ENCODE measurements at places on chromosomes 2 and 18.

GRCh38 chr2:70011335-70011734 is 49.9 kb upstream of the ASPRV1 start:
- DNase-seq: no peak

- no peak for DNase-seq
These were observed 6.8 kb upstream of the PLB1 start for GRCh38 chr2:28488858-28489575.

- DNase-seq: peak; percentile 6
These were observed 399.8 kb downstream of the TXNL1 start for GRCh38 chr18:56238576-56238975.

- DNase-seq: peak; percentile 17
These were observed 56.5 kb upstream of the ERBB4 start for GRCh38 chr2:212595036-212595654.

- DNase-seq: no peak
These were observed 156.1 kb downstream of the MYO1B start for GRCh38 chr2:191401287-191401686.

DNA sequence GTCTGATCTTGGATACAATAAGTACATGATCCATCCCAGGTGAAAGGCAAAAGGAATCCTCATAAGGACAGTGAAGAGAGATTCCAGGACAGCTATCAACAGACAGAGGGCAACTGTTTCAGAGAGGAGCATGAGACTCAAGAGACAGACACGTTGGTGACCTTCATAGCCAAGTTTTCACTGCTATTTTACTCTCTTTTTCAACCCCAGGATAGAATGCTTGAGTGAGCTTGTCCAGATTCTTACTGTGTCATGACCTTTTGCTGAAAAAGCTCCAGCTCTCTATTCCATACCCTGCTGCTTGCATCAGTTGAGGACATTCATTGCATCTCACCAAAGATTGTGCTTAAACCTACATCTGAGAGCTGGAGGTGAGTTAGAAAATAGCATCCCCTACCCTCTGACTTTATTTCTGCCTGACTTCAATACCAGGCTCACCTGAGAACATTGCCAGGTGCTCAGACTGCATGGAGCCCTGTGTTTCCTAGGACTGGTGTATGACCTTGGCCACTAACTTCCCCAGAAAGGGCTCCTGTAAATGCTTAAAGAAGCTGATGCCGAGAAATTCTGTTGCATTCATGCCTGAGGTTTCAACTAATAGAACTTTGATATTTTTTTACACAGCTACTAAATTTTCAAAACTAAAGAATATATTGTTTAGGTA is 70.4 kb upstream of the TMEM17 start:
- DNase-seq: no peak

- no peak for DNase-seq
These were observed 14.8 kb downstream of the ASB1 start for GRCh38 chr2:238441262-238442114.

- DNase-seq: no peak
These were observed 549.9 kb upstream of the LRATD1 start for GRCh38 chr2:14082640-14083039.

DNA sequence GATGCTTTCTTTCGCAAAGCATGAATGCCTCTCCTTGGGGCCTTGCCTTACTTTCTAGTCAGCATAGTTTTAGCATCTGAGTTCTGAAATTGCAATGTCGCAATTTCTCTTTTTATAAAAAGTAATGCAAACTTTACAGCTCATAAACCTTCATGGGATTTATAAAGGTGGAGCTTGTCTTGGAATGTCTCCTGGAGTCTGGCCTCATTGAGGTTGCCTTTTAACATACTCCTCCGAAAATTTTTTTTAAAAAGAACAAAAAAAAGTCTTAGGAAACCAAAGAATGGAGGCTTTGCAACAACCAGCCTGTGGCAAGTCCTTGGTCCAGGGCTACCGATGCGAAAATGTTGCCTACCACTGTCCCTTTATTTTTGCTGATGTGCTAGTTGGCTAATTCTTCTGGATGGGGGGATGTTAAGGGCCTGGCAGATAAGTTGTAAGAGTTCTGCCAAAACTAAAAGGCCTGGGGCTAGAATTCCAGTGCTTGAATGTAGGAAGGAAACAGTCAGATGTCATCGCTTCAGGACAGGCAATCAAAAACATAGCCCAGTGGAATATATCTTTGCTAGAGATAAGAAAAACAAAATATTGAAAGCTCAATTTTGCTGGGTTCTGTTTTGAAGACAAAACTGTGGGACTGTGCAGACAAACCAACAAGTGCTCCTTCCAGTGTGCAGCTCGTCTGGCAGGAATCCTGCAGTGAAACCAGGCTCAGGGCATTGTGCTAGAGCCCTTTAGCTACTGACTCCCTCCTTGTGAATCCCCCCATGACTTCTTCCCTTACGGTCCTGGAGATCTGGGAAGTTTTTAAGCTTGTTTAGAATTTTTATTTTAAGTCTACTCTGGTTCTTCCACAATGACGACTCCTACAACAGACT is 213.0 kb downstream of the PIEZO2 start:
- DNase-seq: no peak

DNA sequence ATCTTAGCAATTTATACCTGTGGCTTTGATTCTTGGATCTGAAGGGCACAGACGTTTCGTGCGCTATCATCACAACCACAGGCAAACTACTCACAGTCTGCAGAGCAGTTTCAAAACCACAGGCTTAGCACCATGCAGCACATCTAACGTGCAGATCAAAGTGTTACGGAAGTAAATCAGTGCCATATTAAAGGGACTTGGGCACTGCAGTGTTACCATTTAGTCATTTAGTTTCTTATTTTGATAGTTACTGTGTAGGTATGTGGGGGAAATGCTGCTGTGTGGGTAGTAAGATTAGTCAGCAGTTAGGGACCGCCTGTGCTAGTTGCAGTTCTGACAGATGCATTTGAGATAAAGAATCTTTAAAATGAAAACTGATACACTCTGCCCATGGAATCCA is 384.0 kb downstream of the NBAS start:
- peak; percentile 74 for DNase-seq

- peak; percentile 38 for DNase-seq
These were observed 1.2 kb upstream of the CLASP1 start for GRCh38 chr2:121650315-121650930.

- peak; percentile 23 for DNase-seq
These were observed 262.7 kb upstream of the EPAS1 start for GRCh38 chr2:46034535-46034934.

GRCh38 chr2:83596592-83597282 is 862.3 kb downstream of the SUCLG1 start:
- no peak for DNase-seq

DNA sequence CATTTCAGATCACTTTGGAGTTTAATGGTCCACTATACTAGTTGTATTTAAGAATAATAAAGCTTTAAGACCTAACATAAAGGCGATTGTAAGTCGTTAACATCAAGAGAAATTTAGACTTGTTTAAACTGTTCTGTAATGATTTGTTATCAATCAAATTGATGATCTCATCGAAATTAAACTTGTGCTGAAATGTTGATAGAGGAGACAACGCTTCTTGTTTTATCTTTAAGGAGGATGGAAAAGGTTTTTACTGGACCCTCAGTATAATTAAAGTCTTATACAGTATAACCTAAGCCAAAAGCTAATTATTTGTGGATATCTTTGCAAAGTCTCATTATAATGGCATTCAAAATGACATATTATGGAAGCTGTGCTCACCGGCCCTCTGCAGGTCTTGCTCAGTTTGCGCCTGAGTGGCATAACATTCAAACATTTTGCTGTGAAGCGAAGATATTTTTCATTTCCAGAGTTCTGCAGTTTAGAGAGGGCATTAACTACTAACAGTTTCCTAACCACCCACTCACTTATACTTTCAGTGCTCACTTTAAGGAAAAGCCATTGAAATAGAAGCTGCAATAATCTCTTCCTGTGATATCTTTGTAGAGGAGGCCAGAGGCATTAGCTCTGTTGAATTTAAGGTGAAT is 1.4 kb upstream of the SERTAD2 start:
- DNase-seq: peak; percentile 71

GRCh38 chr18:33666915-33667314 is 88.9 kb downstream of the ASXL3 start:
- no peak for DNase-seq

- peak; percentile 80 for DNase-seq
These were observed 107.9 kb upstream of the IL1R2 start for GRCh38 chr2:101883860-101884259.

GRCh38 chr18:77069931-77070330 is 62.7 kb downstream of the MBP start:
- DNase-seq: no peak

DNA sequence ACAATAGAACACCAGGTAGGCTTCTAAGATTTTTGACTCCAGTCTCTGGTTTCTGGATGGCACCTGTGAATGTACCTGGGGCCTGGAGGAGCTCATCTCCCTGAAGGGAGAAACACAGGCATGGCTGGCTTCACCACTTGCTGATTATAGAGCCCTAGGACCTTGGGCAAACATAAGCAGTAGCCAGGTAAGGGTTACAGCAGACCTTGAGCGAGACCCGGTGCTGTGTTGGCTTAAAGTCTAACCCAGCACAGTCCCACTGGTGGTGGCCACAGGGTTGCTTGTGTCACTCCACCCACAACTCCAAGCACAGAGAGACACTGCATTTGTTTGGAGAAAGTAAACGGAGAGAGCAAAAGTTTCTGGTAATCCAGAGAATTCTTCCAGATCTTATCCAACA is 104.7 kb upstream of the SPOPL start:
- DNase-seq: no peak

GRCh38 chr2:232437195-232437571 is 18.8 kb upstream of the ALPI start:
- DNase-seq: no peak

- DNase-seq: no peak
These were observed 158.0 kb upstream of the SPHKAP start for GRCh38 chr2:228339525-228339924.

DNA sequence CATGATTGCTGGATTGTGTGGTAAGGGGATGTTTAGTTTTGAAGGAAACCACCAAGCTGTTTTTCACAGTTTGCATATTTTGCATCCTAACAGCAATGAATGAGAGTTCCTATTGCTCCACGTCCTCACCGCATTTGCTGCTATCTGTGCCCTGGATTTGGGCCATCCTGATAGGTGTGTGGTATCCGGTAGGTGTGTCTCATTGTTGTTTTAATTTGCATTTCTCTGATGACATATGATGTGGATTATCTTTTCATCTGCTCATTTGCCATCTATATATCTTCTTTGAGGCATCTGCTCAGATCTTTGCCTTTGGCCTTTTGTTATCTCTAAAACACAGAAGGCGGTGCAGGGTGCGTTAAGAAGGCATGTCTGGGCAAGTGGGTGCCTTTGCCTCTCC is 73.3 kb downstream of the LONRF2 start:
- DNase-seq: peak; percentile 29

DNA sequence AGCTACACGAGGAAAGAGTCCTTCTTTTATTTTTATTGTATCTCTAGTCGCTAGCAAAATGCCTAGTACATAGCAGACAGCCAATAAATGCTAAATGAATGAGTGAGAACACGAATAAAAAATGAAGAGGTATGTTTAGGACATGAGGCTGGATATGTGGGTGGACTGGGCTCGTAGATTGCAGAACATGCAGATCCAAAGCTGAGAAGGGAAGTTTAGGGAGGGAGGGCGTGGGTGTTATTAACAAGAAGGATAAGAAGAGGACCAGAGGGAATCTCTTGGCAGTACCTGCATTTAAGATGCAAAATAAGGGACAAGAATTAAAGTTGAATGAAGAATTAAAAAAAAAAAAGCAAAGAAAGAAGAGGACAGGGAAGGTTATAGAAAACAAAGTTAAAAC is 161.1 kb downstream of the MAP2 start:
- no peak for DNase-seq

- no peak for DNase-seq
These were observed 365.7 kb downstream of the TNS1 start for GRCh38 chr2:217636991-217637561.

DNA sequence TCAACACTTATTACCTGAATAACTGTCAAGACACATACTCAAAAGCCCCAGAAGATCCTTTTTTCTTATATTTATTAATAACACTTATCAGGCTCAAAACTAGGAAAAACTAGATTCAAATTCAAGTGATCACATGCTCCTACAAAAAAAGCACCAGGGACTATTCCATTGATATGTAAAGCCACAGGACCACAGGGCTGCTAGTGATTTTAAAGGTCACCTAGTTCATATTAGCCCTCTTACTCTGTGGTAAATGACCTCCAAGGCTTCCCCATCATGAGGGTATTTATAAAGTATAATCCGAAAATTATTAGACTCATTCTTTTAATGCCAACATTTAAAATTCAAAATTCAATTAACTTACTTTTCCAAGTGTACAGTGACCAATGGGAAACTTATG is 52.5 kb downstream of the LRPPRC start:
- DNase-seq: no peak

DNA sequence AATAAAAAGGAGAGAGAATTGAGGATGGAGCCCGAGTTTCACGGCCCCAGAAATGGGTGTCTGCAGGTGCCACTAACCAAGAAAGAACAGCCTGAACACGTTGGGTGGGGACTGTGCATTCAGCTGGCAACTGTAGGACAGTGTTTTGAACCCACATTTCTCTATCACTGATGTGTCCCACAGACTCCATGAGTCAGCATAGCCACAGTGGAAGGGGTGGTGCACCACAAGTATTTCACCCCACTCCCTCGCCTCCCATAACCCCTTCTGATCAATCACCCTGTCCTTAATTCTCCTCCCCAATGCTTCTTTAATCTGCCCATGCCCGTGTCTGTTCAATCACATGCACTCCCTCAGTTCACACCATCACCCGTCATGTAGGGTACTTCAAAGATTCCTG is 291.5 kb downstream of the ZNF516 start:
- no peak for DNase-seq

DNA sequence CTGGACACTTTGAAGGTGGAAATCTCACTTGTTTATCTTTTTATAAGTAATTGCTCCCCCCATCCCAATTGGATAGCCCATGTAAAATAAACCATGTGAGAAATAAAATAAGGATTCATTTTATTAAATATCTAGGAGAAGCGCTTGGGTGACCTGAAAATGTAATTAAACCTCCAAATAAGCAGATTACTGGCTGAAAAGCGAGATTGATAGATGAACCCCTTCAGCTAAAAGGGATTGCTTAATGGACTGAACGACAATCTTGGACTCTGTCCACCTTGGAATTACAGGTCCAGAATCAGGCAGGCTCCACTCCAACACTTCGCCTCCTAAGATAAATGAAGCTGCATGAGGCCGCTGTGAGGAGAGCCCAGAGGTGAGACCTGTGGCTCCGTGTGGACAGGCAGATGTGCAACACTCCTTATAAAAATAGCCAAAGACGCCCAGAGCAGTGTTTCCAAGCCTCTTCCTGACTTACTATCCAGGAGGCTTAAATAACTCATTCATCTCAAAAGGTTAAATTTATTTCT is 441.5 kb downstream of the MTX2 start:
- DNase-seq: no peak

- no peak for DNase-seq
These were observed 49.9 kb upstream of the PNPT1 start for GRCh38 chr2:55743583-55743982.

GRCh38 chr2:46146866-46147502 is 150.2 kb upstream of the EPAS1 start:
- no peak for DNase-seq

DNA sequence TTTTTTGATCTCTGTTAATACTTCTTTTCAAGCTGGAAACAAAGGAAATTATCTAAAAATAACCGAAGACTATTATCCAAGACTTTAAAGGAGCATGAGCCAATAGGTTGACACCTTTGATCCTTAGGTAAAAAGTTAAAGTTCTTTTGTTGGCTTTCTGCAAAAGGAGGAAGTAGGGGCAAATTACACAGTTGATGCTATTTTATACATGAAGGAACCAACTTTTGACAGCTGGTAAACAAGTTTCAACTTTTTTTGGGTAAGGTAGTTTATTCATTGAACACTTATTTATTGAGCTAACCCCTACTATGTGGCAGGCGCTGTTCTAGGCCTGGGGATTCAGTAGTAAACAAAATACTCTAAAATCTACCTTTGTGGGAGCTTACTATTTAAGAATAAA is 66.6 kb upstream of the ZEB2 start:
- no peak for DNase-seq
